GM12878 (cell line): ENCODE measurements at places on chromosomes 5 and 9. TPM values are rescaled to one million over a fixed set of nuclear protein-coding genes. Genes with fewer than 3 reads are reported as not detected.

The MAMDC4 gene
- total RNA-seq = 4.3 and 4.8 TPM in 2 replicates

The TSTD2 gene
- 15.3 and 15.4 TPM in 2 replicates for total RNA-seq

DNA sequence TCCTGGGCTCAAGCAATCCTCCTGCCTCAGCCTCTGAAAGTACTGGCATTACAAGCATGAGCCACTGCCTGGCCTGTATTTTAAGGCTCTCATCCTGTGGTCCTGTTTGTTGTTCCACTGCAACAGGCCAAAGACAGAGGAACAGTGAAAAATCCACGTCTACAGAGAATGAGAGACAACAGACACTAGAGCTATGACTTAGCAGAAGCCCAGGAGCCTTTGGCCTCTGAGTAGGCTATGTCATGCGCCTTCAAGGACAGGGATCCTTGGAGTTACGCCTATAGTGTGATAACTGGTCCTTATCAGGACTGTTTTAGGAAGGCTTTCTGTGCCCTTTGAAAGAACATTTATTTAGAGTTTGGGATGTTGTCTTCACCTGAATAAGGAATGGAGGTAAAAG is 10.5 kb downstream of the POC5 start:
- no peak overlapping the region for H3K27ac ChIP-seq
- no peaks in the 10 kb centered on the region for H3K27me3 ChIP-seq
- H3K4me3 ChIP-seq = no peak overlapping the region
- H3K4me1 ChIP-seq = peaks cover 5% of the 10 kb centered on the region; the same call in 1 of the 2 replicates
- no peak for DNase-seq

The CEP120 gene
- 16.2 and 17.5 TPM in 2 replicates for total RNA-seq

GRCh38 chr5:176998828-176999227 is 7.8 kb downstream of the UIMC1 start:
- H3K27me3 ChIP-seq = no peaks in the 10 kb centered on the region
- DNase-seq = no peak
- H3K27ac ChIP-seq = no peak overlapping the region
